ENCODE measurements at places on chromosomes 12 and 14.

DNA sequence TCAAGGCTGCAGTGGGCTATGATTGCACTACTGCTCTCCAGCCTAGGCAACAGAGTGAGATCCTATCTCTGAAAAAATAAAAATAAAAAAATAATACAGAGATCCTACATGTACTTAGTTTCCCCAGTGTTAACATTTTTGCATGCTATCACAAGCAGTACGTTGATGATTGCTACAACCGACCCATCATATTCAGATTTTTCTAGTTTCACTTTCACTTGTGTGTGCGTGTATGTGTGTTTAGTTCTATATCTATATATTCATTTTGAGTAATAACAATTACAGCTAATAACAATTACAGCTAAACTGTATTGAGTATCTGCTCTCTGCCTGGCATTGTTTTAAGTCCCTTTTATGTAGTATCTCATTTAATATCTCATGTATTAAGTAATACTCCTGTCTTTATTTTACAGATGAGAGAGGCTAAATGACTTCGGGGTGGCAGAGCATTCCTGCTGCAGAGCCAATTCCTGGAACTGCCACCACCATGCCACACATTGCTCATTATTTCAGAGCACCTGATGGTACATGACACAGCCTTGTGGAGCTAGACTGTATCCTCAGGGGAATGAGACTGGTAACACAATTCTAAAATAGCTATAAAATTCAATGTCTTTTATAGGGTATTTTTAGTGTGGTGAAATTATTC, 153.1 kb downstream of the BCAT1 start:
- DNase-seq, result no peak

GRCh38 chr14:34853041-34853440, 22.1 kb downstream of the BAZ1A start:
- DNase-seq, result no peak

DNA sequence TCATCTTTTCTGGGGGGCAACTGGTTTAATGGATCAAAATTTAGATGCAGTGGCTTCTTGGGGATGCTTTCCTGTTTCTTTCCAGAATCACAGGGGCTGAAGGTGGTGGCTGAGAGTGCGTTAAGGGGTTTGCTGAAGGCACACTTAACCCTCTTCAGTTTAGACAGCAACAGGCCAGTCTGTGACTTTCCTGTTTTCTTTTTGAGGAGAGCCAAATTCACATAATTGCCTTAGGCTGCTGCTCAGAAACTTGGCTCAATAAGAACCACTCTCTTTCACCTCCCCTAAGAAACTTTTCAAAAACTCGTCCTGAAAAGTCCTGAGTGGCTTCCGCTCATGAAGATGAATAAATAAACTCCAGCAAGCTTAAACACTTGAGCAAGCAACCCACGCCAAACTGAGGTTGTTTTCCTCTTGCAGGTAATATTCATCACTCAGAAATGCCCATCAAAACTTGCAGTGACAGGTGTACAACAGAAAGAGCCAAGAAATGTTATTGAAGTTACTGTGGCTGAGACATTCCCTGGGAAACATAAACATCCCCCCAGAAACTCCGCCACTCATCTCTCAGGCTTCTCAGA, 510.4 kb downstream of the TMEM132D start:
- no peak for DNase-seq

- no peak for DNase-seq
Measured at GRCh38 chr14:90308561-90308960, 23.2 kb downstream of the NRDE2 start.

- DNase-seq, result no peak
Measured at GRCh38 chr12:2753536-2753935, 41.2 kb upstream of the FKBP4 start.

GRCh38 chr14:36238666-36239363, 62.3 kb upstream of the PTCSC3 start:
- DNase-seq, result no peak

DNA sequence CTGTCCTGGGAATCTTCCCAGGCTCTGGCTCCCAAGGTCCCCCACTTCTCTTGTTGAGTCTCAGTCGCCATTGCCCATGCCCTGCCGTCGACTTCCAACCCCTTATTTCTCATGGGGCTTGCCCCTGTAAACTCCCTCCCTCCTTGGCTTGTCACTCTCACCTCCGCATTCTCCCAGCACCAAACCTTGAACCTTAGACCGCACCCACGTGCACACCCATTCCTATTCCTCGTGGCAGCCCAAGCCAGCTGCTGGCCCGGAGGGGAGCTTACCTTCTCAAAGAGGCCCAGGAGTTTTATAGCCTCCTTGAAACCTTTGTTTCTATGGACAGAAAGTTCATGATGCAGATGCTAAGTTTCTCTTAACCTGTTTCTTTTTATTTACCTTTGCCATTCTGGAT, 4.6 kb downstream of the JDP2 start:
- no peak for DNase-seq

DNA sequence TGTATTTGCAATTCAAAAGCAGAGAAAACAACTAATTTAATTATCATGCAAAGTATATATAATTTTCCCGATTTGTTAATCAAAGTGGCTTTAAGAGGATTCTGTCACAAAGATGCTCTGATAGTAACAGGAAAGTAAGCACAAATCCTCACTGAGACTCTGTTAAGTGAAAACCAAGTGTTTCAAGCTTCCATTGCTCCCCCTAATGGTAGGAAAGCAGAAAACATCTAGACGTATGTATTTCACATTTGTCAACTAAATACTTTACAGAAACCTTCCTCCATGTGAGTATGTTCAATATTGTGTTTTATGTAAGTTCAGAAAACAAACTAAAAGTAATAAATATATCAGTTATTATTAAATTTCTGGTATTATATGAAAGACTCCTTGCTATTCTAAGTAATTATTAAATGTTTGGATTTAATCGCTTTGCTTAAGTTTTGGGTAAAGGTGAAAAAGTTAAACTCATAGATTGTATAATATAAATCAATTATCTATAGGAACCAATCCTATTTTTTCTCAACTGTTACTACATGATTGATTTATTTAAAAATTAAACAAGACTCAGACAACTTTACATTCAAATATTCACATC, 1.5 kb upstream of the NTS start:
- DNase-seq, result no peak

- no peak for DNase-seq
Measured at GRCh38 chr12:125065919-125066570, 810 bp downstream of the AACS start.

DNA sequence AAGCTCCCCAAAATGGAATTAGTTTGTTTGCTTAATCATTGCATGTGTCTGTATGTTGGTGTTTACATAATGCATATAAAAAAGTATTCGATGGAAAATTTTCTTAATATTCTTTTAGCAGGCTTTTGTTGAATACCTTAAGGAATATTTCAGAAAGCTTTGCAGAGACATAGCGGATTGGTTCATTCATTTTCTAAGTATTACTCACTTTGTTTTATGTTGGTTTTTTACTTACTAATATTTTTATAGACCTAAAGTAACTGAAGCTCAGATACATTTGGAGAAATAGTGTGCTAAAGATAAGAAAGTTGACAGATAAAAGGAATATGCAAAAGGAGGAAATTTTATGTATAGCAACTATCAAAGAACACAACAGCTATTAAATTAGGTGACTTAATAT, 191.0 kb downstream of the ERC1 start:
- DNase-seq, result no peak

DNA sequence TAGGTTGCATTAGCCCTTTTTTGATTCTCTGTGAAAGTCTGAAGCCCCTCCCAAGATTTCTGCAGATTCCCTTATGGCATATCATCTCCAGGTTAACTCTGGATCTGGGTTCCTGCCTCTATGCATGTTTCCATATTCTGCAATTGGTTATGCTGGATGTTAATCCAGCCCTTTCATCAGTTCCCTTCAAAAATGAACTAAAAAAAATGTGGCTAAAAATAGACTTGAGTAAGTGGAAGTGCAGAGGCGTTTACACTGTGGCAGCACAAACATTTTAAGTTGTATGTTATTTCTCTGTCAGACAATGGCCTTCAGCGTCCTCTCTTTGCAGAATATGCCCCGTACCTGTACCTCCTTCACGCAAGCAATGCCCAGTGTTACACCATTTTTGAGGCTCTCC, 11.4 kb downstream of the MGST1 start:
- no peak for DNase-seq

- DNase-seq, result no peak
Measured at GRCh38 chr14:101997429-101998336, 33.3 kb downstream of the DYNC1H1 start.

- no peak for DNase-seq
Measured at GRCh38 chr12:49346659-49347310, at the start of gene DNAJC22. TSS of gene DNAJC22 (plus strand) at chr12:49346888. CDS start at chr12:49348873, 1,985 bp downstream.

GRCh38 chr14:94773655-94774343, 3.9 kb upstream of the GSC start:
- DNase-seq, result no peak

GRCh38 chr12:45498645-45499044, 230.9 kb upstream of the ARID2 start:
- DNase-seq, result no peak

- no peak for DNase-seq
Measured at GRCh38 chr14:34615507-34615906, 14.4 kb downstream of the SNX6 start.

- DNase-seq, result no peak
Measured at GRCh38 chr12:19298836-19299605, 140.3 kb upstream of the AEBP2 start.

- DNase-seq, result no peak
Measured at GRCh38 chr14:64983439-64984310, 3.0 kb upstream of the FNTB start.

DNA sequence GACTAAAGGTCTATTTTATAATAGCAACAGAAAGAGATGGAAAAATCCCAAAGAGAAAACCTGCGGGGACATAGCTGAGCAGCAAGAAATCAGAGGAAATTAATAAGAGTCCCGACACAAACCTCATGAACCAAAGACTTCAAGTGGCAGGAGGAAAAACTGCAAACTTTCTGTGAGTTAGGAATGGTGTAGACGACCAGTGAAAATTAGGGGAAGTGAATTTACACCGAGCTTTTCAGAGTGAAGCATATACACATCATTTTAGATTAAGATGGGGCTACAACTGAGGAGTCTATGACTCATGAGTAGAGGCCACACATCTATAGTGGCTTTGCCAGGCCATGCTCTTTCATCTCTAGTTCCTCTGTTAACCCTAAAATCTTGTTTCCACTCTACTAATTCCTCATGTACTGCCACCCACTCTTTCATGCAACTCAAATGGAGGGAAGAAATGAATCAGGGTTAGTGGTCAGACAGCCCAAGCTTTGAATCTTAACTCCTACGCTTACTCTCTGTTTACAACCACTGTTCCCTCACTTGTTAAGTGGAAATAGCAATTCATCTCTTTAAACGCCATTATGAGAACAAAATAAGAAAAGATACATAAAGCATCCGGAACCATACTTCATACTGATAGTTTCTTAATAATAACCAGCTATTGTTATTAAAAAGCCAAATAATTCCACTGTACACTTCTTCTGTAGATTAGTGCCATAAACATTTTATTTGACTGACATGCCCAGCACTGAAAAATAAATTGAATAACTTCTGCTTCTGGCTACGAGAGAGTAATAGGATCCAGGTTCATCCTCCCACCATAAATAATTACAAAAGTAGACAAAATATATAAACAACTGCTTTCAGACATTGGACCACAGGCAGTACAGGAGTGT, 219.3 kb downstream of the RMST start:
- no peak for DNase-seq

GRCh38 chr12:124501827-124502226, 65.6 kb downstream of the NCOR2 start:
- no peak for DNase-seq

GRCh38 chr12:96077081-96077480, 41.7 kb upstream of the LTA4H start:
- DNase-seq, result no peak

GRCh38 chr12:103715494-103715893, 125.5 kb downstream of the NT5DC3 start:
- no peak for DNase-seq

GRCh38 chr12:102249079-102249841, 51.6 kb upstream of the PMCH start:
- no peak for DNase-seq

DNA sequence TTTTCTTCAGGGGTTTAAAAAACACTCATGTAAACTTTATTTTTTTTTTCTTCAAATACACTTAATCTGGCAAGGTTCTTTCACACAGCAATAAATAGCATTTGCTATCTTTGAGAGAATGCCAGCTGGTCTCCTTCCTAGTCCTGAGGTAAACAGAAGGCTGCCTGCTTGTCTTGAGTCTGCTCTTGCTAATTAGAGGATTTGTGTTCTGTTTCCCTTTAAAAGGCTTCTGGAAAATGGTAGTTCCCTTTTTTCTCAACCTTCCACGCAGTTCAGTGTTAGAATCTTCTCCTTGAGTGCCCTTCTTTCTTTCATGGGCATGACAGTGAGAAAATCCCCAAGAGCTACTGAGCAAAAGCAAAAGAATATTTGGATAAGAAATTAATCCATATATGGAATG, 92.3 kb upstream of the DCN start:
- DNase-seq, result no peak

All from SIG-M5 (cell line).